ENCODE measurements at places on chromosomes 12 and 14.

GRCh38 chr12:20507711-20508110 is 139.4 kb downstream of the PDE3A start:
- DNase-seq: no peak

DNA sequence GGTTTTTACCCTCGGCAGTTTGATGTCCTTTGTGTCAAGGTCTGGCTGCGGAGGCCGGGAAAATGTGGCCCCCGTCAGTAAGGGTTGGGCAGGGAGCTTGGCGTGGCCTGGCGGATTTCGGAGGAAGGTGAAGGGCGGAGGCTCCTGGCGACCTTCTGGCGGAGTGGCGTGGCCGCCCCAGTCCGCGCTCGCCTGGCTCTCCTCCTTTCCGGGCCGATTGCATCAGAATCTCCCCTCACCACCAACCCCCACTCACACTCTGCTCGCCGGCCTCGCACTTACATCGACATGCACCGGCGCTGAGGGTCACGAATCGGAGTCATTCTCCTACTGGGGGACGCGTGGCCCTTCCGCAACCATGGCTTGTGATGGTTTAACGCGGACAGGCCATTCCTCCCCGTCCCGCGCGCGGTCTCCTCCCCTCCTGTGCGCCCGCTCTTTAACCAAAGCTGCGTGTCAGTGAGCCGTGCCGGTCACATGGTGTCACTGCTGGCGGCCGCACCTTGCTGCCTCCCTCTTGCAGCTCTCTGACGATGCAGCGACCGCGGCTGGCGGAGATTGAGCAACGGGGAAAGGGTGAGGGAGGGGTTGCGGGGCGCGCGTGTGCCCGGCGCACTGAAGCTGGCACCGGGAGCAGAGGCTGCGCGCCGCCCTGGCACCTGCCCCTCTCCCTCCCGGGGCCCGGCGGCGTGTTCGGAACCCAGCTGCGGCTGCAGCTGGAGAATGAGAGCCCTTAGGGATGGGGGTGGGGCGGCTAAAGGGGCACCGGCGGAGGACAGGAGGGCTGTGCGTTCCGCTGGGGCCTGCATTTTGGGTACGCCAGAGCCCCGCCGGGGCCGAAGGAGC is at the start of gene SLC38A1:
TSS of gene SLC38A1 (minus strand) at position 461 of the 846 bp plus-strand sequence. CDS start 29,243 bp downstream, outside the sequence.
- peak; percentile 94 for DNase-seq

DNA sequence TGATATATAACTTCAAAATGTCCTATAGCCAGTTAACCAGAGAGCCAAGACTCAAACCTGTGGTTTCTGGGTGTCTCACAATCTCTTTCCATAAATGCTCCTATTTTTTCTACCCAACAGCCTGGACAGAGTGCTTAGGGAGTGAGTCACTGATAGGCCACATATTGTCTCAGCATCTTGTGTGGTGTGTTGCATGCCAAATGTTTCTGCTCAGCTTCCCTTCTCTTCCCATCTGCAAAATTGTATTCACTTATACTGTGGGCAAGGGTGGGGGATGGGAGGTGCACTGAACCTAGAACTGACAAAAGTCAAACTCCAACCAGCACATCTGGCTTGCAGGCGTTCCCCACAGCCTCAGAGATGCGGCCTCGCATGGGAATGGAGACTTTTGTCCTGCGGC is 123.3 kb downstream of the KCNA5 start:
- DNase-seq: no peak

GRCh38 chr12:75721796-75722195 is 210.4 kb upstream of the KRR1 start:
- DNase-seq: no peak

GRCh38 chr14:70330596-70330995 is 28.9 kb downstream of the COX16 start:
- no peak for DNase-seq

GRCh38 chr12:41743835-41744234 is 400.8 kb downstream of the GXYLT1 start:
- no peak for DNase-seq

DNA sequence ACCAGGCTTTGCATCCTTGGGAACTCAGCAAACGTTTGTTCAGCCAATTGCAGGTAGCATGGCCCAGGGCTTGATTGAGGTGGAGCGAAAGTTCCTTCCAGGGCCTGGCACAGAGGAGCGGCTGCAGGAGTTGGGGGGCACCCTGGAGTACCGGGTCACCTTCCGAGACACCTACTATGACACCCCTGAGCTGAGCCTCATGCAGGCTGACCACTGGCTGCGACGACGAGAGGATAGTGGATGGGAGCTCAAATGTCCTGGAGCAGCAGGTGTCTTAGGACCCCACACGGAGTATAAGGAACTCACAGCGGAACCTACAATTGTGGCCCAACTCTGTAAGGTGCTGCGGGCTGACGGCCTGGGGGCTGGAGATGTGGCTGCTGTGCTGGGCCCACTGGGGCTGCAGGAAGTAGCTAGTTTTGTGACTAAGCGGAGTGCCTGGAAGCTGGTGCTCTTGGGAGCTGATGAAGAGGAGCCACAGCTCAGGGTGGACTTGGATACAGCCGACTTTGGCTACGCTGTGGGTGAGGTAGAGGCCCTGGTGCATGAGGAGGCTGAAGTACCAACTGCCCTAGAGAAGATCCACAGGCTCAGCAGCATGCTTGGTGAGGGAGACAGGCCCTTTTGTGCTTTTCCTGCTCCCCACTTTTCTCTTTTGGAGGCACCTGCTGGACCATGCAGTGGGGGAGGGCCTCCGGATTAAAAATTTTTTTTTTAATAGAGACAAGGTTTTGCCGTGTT is 799 bp downstream of the THTPA start:
- DNase-seq: no peak

Measured in retina (tissue), 1 donor.